ENCODE measurements at places on chromosomes 2 and 18.

DNA sequence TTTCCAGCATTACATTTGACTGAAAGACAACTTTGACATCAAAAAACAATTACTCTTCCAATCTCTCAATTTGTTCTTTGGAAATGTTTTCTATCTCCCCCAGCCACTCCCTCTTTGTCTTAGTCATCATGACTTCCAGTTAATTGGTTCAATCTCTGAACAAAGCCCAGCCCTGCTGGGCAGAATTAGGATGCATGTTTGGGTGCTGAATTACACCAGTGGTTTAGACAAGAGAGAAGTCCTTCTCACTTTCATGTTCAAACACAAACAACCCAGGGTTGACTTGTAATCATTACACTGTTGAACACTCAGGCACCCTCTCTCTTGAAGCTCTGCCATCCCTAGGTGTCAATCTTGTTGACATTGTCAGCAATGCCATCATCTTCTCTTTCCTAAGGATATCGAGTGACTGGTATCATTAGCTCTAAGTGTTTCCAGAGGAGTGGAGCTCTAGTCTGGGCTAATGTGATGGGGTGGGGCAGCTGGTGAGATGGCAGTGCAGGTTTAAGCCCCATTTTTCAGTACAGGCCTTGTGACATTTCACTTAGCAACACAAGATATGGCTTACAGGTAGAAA is 90.8 kb upstream of the MEIS1 start:
- no peak for DNase-seq

GRCh38 chr2:16302431-16303272 is 362.3 kb downstream of the MYCN start:
- no peak for DNase-seq

- DNase-seq: no peak
Measured at GRCh38 chr2:74843433-74843832, 9.5 kb downstream of the HK2 start.

- DNase-seq: no peak
Measured at GRCh38 chr2:217944923-217945322, 57.9 kb downstream of the TNS1 start.

GRCh38 chr2:15693382-15693781 is 101.7 kb downstream of the DDX1 start:
- DNase-seq: no peak

GRCh38 chr2:30026091-30027055 is 105.0 kb upstream of the ALK start:
- DNase-seq: peak; percentile 19

DNA sequence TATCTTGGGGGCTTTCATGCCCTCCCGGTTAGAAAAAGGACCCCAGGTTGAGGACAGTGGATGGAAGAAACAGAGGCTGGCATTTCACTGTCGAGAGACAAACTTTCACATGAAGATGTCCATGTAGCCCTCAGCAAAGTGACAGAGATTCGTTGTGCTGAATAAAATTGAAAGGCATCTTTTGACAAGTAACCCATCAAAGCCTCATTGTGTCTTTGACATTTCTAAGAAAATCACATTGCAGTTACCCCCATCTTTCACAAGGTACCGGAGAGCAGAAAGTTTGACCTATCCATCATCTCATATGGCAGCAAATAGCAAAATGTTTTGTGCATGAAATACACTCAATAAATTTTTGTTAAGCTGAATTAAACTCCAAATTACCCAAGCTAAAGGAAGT is 2.0 kb upstream of the MBP start:
- no peak for DNase-seq
